ENCODE measurements at places on chromosomes 1 and 21.

GRCh38 chr1:222138095-222138494 is 396.2 kb upstream of the DUSP10 start:
- DNase-seq, result no peak

- no peak for DNase-seq
Observed at GRCh38 chr1:66352792-66353191, 181.2 kb upstream of the SGIP1 start.

- no peak for DNase-seq
Observed at GRCh38 chr21:26185446-26185845, 14.9 kb upstream of the APP start.

GRCh38 chr1:224196813-224197600 is 14.0 kb downstream of the DEGS1 start:
- DNase-seq, result no peak

GRCh38 chr1:34324879-34325440 is 148.3 kb downstream of the C1orf94 start:
- no peak for DNase-seq

DNA sequence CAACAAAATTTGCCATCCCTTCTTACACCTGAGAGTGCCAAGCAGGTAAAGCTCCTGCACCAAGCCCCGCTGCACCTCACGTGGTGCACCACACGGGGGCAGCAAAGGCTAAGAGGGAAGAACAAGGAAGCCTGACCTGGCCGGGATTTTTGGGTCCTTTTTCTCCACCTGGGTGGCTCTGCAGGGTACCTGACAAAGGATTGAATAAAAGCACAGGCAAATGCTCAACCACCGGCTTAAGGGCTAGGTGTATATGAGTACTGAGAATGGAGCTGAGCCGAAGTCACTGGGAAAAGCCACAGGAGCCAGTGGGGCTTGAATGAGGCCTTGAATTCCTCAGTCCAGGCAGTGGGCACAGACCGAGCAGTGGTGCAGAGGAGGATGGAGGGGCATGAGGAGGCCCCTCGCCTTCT is 36.4 kb downstream of the ZNF697 start:
- peak; percentile 58 for DNase-seq

- no peak for DNase-seq
Observed at GRCh38 chr1:30735668-30736498, 12.5 kb upstream of the MATN1 start.

DNA sequence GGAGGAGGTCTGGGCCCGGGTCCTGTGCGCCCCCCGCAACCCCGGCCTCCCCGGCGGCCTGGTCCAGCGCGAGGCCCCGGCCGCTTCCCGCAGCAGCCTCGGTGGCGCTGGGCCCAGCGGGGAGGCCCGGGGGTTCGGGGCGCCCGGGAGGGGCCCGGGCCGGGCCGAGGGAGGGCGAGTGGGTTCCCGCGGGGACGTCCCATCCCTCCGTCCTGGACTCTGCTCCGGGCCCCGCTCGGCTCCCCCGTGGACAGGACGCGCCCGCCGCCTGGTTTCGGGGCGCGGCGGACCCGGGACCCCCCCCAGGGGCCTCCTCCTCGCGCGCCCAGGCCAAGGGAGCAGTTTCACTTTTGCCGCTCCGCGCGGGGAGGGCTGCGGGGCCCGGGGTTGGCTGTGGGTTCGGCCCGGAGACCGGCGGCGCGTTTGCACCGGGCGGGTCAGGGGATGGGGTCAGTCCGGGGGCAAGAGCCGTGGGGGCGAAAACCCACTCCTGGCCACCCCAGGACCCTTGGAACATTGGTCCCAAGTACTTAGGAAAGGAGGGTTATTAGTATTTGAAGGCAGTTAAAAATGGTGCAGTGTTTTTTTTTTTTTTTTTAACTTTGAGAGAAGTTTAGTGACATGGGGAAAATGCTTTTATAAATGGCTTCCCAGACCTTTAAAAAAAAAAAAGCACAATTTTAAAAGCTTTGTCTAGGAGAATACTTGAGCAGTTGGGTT is 677 bp downstream of the AGPAT3 start:
- peak; percentile 63 for DNase-seq

- no peak for DNase-seq
Observed at GRCh38 chr1:246291127-246291526, 216.0 kb downstream of the SMYD3 start.

- no peak for DNase-seq
Observed at GRCh38 chr1:183812128-183812527, 7.2 kb downstream of the RGL1 start.

Measured in GM06990 (cell line).